ENCODE measurements at places on chromosomes 11 and 22.

GRCh38 chr11:24496386-24496735, 492 bp upstream of the LUZP2 start:
- no peak for DNase-seq

DNA sequence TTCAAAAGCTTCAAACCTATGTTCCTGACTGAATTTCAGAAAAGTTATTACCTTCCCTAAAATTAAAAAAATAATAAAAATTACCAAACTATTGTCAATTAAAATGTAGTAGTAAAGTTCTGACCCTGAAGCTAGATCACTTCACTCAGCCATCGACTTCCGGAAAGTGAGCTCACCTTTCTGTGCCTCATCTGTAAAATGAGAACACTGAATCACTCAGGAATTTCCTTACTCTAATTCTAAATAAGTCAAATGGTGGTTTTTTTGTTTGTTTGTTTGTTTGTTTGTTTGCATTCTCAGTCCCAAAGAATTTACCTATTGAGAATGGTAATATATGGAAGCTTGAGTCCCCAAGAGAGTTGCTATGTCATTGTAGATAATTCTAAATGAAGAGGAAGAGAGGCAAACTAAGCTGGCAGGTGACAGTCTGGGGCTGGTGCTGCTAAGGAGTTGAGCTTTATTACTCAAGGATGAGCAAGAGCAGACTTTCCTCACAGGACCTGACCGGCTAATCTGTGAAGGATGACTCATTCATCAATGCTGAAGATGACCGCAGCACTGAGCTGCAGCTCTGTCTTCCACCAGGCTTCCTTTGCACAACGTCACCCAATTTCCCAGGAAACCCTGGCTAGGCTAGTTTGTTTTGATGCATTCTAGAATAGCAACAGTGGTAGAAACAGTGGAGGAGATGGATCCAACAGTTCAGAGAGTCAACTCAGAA, 248.8 kb downstream of the RAB38 start:
- no peak for DNase-seq

GRCh38 chr11:36360318-36360717, 64.2 kb downstream of the PRR5L start:
- DNase-seq: no peak

DNA sequence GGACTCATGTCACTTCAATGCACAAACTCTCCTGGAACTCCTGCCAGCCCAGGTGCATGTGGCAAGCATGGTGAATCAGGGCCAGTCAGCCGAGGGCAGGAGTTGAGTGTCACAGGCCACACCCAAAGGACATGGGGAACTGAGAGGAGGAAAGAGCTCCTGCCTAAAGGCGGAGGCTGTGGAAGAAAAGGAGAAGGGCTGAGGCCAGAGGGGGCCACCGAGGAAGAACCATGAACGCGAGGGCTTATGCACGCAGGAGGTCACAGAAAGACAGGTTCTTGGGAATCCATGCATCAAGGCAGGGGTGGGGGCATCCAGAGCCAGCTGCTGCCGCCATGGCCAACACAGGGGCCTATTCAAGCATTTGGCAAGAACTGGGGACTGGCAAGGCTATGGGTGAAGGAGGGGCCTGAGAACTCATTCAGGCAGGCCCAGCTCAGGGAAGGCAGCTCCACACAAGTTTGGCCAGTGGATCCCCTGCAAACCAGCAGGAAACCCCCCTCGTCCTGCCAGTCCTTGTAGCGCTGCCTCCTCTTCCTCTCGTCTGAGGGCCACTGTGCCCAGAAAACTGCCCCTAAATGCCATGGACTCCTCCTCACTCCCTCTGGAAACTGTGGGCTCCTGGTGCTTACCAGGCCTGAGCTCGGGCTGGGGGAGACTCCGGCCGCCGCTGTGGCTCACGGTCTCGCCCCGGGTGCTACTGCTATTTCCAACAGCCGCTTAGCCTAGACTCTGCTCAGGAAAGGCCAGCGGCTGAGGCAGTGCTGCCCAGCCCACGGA, 15.4 kb downstream of the PPM1F start:
- no peak for DNase-seq

- DNase-seq: no peak
These were observed 25.1 kb downstream of the OR2AG2 start for GRCh38 chr11:6746626-6747025.

DNA sequence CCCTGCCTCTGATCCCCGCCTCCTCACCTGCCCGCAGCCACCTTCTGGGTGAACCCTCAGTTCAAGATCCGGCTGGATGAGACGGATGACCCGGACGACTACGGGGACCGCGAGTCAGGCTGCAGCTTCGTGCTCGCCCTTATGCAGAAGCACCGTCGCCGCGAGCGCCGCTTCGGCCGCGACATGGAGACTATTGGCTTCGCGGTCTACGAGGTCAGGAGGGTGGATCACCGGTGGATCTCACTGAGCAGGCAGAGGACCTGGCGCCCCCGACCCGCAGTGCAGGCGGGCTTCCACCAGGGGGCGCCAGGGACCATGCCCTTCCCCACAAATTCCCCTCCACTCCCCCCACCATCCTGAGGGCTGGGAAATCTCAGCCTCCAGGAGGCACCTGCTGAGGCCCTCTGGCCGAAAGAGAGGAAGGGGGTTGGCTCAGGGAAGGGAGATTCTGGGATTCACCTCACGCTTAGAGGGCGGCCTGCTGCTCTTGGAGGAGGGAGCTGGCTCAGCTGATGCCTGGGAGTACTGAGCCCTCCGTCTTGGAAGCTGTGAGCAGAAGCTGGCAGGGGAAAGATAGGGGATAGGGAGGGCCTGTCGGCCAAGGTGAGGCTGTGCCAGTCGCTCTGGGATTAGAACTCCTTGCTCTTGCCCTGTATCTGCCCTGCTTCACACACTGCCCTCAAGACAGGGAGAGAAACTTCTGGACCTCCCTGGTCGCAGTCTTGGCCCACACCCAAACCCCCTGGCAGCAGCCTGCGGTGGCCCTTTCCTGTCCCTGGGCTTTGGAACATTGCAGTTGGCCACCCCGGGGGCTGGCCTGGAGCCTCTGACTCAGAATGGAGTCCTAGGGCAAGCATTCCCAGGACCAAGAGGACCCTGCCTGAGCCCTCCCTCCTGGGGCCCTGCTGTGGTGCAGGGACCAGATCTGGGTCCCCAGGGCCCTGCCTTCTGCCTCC, 23.2 kb downstream of the CAPN1 start:
- DNase-seq: peak; percentile 62

GRCh38 chr22:46791201-46791731, 28.8 kb downstream of the TBC1D22A start:
- DNase-seq: peak; percentile 75

DNA sequence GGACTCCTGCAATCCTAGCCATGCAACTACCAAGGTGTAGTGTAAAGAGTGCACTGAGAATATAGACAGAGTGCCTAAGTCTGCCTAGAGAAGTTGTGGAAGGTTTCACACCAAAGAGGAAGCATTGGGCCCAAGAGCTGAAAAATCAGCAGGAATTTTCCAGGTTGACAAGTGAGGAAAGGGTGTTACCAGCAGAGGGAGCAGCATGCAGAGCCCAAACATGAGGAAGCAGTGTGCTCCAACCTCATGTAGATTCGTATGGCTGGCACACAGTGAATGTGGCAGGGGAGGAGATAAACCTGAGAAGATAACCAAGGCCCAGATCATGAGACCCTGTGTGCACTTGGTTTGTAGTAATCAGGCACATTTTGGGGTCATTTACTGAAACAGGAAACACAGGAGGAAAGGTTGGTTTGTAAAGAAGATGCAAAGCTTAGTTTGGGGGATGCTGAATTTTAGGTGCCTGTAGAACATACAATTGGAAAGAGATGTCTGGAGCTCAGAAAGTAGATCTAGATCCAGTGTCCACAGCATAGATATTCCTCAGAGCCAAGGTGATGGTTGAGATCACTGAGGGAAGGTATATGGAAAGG, 1.7 kb downstream of the HPX start:
- peak; percentile 48 for DNase-seq

- DNase-seq: no peak
These were observed 47.8 kb upstream of the OR4B1 start for GRCh38 chr11:48168815-48169214.

DNA sequence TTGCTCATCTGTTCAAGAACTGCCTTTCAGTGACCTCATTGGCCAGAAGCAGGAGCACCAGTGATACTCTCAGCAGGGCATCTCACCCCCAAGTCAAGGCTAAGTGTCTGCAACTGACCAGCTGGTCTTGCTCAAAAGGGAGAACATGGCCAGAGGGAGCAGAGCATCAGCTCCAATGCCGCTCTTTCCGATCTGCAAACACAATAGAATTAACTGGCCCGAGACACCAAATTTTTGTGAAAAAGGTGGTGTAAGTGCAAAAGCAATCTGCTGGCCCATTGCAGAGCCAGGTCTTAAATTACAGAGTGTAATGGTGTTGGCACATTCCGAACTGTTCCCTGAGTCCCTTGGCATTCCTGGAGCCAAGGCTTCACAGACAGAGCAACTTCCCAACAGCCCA, 97.0 kb downstream of the PKNOX2 start:
- DNase-seq: no peak

GRCh38 chr11:66727282-66728037, 1.6 kb downstream of the SPTBN2 start:
- no peak for DNase-seq

- DNase-seq: no peak
These were observed 2.5 kb upstream of the RAPSN start for GRCh38 chr11:47451436-47451835.

DNA sequence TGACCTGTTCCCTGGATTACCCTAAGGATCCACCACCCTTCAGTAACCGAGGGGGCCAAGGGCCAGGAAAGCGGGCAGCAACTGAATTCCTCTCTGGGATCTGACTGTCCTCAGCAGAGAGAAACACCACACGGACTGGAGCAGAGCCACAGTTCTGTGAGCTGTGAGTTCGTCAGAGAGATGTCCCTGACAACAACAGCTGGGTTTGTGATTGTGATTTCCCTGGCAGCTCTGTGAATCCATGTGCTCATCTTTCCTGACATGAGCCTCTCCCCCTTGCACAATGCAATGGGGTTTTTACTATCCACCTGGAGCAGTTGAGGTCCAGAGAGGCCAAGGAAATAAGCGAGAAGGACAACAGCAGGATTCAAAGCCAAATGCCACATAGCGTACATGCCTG, 69.4 kb upstream of the AMPD3 start:
- DNase-seq: no peak

DNA sequence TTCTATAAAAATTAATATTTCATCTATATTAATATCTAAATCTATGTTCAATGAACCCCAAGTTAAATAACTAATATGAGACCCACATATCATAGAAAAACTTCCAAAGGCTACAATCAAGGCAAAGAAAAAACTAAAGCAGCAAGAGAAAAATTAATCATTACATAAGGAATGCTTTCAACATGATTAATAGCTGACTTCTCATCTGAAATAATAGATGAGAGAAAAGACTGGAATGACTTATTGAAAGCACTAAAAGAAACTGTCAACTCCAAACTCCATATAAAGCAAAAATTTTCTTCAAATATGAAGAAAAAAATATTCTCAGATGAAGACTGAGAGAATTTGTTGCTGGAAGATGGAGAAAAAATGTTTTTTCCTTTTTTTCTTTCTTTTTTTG, 13.0 kb downstream of the TRIM5 start:
- DNase-seq: no peak

- no peak for DNase-seq
These were observed 10.0 kb upstream of the KCTD14 start for GRCh38 chr11:78033040-78033439.

- DNase-seq: no peak
These were observed 111.9 kb downstream of the KIF18A start for GRCh38 chr11:27996066-27996465.

DNA sequence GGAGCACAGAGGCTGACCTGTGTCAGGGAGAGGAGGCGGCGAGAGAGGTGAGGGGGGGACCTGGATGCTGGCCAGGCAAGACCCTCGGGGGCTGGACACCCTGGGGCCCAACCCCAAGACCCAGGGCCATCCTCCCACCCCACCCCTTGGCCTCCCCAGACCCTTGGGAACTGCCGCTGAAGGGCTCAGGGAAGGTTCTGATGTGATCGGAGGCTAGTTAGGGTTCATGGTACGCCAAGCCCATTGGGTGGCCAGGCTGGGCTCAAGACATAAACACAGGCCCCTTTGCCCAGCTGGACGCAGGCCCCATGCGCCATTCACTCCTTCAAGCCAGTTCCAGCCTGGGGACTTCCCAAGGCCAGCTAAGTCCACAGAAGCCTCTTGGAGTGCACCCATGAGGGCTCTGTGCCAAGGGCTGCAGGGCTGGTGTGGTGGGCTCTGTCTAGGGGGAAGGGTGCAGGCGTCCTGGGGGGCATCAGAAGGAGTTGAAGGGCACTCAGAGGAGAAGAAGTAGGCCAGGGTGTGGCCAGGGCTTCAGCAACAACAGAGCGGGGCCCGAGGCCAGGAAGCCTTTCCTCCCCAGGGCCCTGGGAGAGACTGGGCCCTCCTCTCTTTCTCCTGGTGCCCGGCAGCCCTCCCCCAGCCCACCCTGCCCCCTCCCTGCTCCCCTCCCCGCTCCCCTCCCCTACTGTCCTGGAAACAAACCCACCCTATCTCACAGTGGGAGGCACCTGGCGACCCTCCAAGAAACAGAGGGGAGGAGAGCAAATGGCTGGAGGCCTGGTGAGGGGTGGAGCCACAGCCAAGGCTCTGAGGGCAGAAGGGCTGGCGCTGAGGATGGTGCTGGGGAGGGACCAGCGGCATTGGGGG, 12.9 kb downstream of the TSPAN32 start:
- no peak for DNase-seq

DNA sequence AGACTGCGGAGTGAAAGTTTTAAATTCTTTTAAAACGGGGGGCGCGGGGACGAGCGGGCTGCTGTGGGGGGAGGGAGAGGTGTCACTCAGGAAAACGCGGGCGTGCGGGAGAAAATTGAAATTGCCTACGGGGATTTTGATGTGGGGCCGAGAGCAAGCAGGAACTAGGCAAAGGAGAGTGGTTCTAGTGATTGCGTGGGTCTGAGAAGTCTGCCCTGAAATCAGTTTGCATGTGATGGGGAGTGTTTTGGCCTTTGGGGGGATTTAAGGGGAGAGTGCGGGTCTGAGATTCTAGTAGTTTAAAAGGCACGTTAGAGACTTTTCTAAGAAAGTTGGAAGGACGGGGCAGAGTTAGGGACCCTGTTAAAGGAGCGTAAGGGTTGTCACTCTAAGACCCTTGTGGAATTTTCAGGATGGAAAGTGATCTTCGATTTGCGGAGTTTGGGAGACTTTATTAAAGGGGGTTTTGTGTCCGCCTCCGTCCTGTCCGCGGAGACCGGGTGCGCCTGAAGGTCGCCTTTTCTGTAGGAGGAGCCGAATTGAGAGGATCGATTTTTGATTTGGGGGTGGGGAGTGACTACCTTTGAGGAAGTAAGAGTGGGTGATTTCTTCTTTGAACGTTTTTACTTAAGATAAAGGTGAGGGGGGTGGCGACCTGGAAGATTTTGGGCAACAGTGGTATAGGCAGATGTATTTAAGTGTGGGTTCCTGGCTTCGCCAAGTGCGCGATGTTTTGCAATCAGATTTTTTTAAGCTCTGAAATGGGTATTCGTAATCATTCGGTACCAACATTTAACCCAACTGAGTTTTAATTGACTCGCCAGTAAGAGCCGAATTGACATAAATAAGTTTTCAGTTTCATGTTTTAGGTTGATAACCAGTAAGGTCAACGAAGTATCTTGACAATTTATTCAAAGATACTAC, 1.1 kb downstream of the EED start:
- peak; percentile 5 for DNase-seq

DNA sequence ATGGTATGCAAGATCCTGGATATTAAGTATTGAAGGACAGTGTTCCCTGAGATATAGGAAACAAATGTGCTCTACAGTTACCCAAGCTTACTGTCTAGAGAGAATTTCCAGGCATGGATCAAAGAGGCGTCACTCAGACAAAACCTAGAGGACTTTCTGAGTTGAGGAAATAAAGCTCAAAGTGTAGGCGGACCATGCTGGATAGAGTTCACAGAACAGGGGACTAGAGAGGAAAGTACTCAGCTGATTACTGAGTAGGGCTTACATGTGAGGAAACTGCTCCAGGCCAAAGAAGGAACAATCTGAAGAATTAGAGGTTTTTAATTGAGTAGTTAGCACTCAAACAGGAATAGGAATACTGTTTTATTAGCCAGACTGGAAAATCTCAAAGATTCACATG, 193.3 kb downstream of the TMEM135 start:
- DNase-seq: no peak

Measured in hematopoietic multipotent progenitor cell (in vitro differentiated cells).